ENCODE measurements at places on chromosomes 6 and 20.

DNA sequence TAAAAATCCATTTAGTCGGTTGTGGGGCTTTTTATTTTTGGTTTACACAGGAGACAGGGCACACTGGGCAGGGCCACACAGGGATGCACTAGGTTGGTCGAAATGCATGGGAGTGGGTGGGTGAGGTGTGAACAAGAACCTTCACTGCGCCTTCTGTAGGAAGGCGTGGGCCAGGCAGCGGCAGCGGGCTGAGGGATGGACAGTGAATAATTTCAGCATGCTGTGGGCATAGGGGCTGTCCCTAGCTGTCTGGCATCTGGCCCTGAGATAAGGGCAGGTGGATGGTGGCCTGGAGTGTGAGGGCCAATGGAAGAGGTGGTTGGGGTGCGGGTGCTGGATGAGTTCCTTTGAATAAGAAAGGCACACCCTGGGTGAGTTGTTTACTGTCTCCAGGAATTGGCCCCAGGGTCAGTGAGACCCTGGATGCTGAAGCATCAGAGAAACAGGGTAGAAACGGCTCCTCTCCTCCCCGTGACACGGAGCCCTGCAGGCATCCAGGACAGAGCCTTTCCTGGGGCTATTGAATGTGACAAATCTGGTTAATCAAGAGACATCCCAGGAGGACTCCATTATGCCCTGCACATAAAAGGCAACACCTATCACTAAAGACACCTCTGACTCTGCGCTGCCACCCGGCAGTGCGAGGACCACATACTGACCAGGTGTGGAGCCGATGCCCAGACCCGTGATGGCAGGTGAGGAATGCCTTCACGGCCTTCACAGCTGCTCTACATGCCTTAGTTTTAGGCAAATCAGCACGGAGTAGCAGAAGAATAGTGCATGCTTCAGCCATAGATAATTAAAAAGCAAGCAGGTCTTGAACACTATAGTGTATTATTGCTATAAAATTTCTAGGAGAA is 123.0 kb upstream of the SNX9 start:
- DNase-seq = no peak

- DNase-seq = no peak
Measured at GRCh38 chr6:53375847-53376246, 27.1 kb upstream of the ELOVL5 start.

GRCh38 chr20:18688676-18689075 is 100.8 kb downstream of the DTD1 start:
- no peak for DNase-seq

GRCh38 chr6:19928461-19928860 is 91.3 kb downstream of the ID4 start:
- no peak for DNase-seq

- DNase-seq = peak; percentile 69
Measured at GRCh38 chr6:36094753-36095496, 35.4 kb upstream of the MAPK13 start.

DNA sequence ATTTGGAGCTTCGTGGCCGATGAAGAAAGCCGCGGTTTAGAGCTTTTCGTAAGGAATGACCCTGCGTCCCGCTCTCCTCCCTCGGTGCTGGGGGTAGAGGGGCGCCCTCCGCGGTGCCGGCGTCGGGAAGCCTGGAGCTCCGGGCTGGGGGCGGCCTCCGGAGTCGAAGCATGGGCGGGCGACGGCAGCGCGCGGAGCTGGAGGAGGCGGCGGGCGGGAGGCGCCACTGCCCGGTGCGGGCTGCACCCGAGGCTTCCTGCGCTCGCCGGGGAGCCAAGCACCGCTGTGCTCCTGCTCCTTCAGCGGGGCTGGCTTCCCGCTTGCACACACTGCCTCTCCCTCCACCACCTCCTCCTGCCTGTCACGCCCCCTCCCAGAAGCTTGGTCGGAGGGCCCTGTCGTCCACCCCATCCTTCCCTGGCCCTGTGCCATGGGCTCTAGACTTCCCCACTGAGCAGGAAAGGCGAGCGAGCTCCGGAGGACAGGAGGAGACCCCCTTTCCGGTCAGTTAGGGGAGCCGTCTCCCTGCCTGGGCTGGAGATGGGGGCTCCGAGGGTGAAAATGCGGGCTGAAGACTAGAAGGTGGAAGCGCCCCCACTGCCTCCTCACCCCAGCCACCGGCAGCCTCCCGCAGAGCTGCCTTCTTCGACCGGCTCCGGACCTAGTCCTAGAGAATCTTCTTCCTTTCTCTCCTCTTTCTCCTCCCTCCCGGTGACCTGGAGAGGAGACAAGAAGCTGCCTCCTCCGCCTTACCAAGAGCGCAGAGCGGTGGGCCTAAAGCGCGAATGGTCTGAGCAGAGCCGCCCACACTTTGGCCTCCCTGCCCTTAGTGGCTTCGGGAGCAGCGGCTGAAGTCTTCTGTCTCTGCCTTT is 1.8 kb downstream of the CDH4 start:
- DNase-seq = no peak

DNA sequence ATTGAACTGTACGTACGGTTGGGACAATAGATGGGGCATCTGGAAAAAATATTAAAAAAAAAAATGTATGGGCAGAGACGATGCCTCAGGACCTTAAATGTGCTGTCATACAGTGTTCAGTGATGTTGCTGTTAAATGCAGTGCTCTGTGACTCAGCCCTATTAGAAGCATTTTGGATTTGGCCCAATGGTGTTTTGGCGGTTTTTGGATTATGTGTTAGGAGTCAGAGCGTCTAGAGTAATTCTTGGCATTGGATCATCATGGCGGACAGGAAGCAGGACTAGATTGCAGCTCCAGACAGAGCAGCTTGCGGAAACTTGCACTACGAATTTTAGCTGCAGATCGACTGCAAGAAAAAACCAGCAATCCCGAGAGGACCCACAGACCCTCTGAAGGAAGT is 280.0 kb downstream of the SOX4 start:
- DNase-seq = no peak

DNA sequence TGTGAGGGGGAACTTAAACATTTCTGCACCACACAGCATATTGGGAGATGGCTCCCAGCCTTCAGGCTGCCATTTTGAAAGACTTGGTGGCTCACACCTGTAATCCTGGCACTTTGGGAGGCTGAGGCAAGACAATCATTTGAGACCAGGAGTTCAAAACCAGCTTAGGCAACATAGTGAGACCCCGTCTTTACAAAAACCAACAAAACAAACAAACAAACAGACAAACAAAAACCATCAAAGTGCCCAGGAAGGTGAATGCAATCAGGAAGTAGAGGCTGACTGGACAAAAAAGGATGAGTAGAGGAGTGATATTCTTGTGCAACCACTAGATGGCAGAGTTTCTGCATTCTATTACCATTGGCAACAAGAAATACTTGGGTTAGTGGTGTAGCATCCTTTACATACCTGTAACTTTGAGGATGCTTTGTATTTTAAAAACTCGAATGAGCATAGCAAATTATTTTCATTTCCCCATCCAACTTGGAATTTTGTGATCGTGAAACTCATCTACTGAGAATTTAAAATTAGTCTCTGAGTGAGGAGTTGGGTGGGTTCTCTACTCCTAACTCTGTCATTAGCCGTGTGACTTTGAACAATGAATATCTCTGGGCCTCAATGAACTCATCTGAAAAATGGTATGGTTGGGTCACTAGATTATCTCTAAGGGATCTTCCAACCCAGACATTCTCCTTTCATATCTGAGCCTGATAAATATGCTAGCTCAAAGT is 84.4 kb downstream of the CRYBG1 start:
- DNase-seq = peak; percentile 64

GRCh38 chr6:125192610-125192930 is 39.0 kb downstream of the TPD52L1 start:
- no peak for DNase-seq

DNA sequence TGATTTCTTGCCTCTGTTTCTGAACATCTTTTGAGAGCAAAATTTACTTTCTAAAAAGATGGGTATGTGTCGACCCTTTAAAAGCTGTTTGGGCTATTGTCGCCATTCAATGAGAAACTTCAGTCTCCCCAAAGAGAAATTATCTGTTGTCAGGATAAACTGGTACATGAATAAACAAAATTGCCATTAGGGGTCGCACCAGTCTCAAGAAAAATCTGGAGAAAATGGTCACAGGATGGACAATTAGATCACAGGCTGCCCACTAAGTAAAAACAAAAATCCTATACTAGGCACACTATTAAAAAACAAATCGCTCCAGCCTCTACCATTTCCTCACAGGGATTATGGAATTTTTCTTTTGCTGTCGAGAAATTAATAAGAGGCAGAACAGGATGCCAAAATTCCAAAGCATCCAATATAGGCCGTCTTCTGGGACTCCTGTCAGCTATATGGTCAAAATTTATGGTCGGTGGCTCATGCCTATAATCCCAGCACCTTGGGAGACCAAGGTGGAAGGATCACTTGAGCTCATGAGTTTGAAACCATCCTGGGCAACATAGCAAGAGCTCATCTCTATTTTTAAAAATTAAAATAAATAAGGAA is 5.5 kb upstream of the HLA-E start:
- DNase-seq = peak; percentile 55

DNA sequence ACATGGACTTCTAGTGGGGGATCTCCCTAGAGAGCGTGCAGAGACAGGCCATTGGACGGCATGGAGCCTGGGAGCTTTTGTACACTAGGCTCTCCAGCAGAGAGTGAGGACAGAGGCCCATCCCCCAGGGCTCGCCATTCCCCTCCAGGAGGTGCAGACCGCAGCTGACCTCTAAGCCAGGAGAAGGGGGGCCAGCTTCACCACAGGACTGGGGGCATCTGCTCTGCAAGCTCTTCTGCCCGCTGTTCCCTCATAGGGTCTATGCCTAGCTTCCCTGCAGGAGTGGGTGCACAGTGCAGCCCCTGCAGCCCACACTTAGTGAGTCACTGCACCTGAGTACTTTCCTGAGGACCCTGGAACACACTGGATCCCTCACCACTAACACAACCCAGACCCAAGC is 94.4 kb downstream of the FHL5 start:
- no peak for DNase-seq

GRCh38 chr6:7721649-7722048 is 4.2 kb upstream of the BMP6 start:
- peak; percentile 27 for DNase-seq

- no peak for DNase-seq
Measured at GRCh38 chr20:29687438-29687837, 1570.0 kb upstream of the DEFB115 start.

DNA sequence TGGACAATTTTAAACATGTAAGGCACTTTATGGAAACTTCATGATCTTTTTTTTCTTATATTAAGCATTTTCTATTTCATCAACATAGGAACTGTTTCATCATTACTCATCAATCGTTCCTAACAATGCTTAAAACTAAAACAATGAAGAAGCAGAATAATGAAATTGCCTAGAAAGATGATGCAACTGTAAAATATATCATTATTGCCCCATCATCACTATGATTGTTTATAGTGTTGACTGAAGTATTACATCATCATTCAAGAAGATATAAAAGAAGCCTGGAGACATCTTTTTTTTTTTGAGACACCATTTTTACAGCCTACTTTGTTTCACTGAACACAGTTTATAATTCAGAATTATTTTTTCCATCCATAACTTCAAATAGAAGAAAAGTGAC is 147.2 kb downstream of the TRDN start:
- DNase-seq = no peak

GRCh38 chr6:128241216-128241615 is 279.2 kb downstream of the PTPRK start:
- no peak for DNase-seq

GRCh38 chr6:13012296-13012695 is 295.7 kb downstream of the PHACTR1 start:
- DNase-seq = no peak

GRCh38 chr20:20483328-20483727 is 115.4 kb downstream of the INSM1 start:
- no peak for DNase-seq

- no peak for DNase-seq
Measured at GRCh38 chr20:31820228-31820627, 1.1 kb downstream of the MYLK2 start.
